Non-pigmented ciliary epithelial cell (primary cell): ENCODE measurements at places on chromosomes 3 and 15.

- no peak for DNase-seq
Measured at GRCh38 chr3:174822320-174822719, 36.8 kb upstream of the NAALADL2 start.

- DNase-seq, result peak; percentile 30
Measured at GRCh38 chr3:139329364-139329850, 14.4 kb upstream of the MRPS22 start.

DNA sequence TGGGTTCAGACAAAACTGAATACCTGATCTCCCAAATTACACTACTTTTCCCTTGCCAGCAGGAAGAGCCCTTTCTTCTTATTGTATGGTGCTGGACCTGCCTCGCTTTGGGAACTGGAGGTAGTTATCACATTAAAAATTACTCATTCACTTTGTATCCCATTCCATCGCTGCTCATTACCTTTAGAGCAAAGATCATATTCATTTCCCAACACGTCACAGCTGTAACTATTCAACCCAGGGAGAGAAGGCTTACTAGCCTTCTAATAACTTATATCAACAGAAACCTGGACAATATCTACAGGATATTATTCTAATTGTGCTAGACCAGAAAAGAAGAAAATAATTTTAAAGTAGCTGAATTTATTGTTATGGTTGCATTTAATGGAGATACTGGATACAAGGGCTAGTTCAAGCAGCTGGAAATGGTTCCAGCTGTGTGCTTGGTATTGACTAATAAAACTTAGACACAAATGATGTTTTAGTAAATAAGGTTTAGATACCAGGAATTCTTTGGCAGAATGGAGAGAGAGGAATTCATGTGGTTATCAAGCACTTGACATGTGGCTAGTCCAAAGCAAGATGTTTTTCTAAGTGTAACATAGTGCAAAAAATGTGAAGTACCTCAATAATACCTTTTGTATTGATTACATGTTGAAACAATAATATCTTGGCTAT, 656.3 kb downstream of the ROBO1 start:
- peak; percentile 45 for DNase-seq

DNA sequence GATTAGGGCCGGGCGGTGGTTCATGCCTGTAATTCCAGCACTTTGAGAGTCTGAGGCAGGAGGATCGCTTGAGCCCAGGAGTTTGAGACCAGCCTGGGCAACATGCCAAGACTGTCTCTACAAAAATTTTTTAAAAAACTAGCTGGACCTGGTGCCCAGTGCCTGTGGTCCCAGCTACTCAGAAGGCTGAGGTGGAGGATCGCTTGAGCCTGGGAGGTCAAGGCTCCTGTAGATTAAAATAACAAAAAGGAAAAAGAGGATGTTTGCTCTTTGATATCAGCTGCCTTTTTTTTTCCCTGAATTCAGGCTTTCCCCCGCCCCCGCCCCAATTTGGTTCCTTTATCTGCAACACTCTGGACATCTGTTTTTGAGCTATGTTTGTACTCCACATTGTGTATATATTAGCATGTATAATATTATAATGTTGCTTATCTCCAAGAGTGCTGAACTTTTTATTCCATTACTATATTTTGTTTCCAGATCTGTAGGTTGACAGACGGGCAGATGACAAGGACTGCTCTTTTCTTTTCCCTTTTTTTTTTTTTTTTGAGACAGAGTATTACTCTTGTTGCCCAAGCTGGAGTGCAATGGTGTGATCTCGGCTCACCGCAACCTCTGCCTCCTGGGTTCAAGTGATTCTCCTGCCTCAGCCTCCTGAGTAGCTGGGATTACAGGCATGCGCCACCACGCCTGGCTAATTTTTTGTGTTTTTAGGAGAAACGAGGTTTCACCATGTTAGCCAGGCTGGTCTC, 4.6 kb downstream of the SNAP23 start:
- no peak for DNase-seq

DNA sequence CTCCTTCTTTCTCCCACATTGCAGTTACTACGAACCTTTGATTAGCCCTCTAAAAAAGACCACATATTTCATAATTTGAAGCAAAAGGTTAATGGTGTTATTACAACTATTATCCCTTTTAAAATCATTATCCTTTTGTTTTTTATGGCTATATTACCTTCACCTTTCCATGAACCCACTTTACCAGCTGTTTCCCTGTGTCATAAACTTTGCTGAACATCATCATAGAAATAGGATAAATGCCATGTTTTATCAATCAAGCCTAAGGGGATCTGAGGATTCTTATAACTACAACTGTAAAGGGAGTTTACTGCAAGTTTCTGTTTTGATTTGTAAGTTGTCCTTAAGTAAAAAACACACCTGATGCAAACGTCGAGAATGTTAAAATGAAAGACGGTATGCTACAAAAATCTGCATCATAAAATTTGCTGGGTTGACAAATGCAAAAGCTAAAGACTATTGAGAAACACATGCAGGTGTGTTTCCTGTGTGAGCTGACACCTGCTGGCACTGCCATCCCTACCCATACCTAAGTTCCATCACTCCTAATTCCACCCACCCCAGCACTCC, 39.1 kb upstream of the ARRDC4 start:
- DNase-seq, result no peak

DNA sequence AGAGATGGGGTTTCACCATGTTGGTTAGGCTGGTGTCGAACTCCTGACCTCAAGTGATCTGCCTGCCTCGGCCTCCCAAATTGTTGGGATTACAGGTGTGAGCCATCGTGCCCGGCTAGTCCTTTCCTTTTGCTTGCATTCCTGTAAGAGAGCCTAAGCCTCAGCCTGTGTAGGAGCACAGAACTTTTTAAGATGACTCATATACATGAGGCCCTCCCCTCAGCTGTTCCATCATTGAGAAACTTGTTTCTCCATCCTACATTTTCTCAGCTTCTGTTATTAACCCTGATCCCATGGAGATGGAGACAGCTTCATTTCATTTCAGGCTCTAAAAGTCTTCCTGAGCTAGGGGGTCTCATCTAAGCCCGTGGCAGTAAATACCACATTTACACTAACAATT, 123.3 kb downstream of the PLOD2 start:
- DNase-seq, result no peak

DNA sequence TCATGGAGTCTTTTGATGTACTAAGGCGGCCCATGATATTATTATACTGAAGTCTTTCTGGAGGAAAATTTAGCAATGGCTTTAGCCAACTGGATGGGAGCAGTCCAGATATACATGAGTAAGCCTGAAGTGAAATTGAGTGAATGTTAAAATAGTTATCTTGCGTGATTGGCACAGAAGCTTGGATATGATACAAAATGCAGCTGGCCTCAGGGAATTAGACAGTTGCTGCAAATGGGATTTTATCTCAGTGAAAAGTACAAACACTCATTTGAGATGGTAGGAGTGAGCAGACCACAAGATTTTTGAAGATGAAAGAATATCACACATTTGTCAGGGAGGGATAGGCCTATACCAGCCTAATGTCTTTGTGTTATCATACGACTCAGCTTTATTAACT, 8.9 kb downstream of the LMOD3 start:
- DNase-seq, result no peak

DNA sequence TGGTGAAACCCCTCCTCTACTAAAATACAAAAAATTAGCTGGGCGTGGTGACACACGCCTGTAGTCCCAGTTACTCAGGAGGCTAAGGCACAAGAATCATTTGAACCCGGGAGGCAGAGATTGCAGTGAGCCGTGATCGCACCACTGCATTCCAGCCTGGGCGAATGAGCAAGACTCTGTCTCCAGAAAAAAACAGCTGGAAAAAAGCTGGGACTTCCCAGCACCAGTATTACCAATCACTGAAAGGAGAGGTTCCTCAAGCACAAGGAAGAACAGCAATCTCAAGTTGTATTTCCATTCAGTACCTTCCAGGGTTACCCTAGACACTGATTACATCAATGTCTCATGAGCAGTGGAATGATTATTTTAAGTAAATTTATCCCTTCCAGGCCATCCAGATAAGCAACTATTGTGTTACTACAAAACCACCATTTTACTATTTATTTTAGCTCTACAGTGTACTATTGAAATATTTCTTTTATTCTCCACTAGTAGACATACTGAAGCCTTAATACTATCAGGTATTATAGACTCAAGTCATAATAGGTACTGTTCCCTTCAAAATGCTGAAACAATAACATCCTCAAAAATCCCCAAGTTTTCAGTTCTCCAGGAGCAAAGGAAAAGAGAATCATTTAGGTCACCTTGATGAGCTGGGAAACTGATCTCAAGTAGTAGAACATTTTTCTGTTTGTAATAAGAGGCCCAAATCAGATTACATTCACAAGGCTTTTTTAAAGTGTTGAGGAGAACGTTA, 54.8 kb upstream of the VGLL4 start:
- DNase-seq, result no peak

- no peak for DNase-seq
Measured at GRCh38 chr3:134796281-134797056, 1.4 kb downstream of the EPHB1 start.

DNA sequence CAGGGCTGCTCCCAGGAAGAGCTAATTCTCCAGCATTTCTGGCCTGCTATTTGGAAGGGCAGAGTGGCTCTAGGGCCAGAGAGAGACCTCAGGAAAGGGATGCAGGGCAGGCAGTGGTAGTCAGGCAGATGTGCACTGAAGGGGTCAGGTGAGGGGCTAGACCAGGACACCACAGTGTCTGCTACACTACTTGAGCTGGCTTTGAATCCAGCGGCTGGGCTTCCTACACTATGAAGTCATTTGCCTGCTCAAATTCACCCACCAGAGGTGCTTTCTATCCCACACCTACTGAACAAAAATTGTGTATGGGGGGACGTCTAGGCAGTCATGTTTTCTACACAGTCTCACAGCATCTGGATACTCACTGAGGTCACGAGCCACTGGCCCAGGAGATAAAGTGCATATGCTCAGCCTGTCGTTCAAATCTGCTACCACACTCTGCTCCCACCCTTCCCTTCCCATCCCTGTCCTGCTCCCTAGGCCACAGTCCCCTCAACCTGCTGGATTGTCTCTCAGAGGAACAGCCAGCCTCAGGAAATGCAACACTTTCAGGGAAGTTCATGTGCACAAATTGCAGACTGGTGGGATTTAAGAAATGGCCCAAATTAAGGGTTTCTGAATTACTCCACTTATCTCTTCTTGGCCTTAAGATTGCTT, 49.9 kb upstream of the SLC6A11 start:
- no peak for DNase-seq

DNA sequence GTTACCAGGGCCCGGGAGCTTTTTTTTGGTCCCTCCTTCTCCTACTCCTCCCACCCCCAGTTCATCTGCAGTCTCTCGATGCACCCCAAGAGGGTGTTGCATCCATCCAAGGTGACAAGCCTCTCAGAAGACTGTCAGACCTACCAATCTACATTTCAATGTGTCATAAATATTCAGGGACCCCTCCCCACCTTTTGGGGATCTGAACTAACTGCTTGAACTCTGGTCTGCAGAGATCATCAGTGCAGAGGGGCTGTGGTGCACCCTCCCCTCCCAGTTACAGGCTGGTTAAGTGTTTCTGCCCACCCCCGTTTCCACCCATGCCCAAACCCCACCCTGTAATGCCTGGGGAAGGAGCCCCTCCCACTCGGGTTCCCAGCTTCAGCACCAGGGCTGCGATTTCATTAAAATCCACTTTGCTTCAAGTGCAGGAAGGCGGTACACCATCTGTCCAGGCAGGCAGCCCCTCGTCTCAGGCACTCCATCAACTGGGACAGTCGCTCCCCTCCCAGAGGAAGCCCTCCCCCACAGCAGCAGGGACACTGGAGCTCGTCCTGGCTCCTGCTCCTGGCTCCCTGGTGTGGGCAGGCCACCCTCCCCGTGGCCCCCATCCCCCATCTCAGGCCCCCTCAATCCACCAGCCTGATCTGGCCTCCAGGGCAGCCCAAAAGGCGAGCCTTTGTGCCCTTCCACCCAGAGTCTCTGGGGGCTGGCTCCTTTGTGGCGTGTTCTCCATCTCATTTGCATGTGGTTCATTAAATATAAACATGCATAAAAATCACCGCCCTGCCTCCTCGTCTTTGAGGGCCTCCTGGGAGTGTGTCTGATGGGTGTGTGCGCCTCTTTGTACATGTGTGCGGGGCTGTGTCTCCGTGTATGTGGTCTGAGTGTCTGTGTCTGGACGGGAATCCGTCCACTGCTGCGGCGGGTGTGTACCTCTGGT, 32.3 kb downstream of the RNU5B-1 start:
- DNase-seq, result no peak

DNA sequence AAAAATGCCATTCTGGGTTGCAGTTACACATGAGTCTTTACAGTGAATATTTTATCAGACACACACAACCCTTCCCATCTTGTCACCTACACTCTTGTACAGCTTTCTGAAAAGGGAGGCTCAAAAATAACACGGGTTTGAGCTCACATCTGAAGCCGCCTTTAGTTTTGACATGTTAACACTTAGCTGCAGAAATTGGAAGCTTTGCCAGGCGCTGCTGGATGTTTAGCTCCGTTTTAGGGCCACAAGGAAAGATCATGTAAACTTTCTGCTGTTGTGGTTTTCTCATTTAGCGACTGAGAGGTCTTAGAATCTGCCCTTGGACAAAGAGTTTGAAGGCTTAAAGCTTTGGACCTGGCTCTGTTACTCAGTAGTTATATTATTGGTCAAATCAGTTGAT, 120.1 kb downstream of the OXNAD1 start:
- no peak for DNase-seq

DNA sequence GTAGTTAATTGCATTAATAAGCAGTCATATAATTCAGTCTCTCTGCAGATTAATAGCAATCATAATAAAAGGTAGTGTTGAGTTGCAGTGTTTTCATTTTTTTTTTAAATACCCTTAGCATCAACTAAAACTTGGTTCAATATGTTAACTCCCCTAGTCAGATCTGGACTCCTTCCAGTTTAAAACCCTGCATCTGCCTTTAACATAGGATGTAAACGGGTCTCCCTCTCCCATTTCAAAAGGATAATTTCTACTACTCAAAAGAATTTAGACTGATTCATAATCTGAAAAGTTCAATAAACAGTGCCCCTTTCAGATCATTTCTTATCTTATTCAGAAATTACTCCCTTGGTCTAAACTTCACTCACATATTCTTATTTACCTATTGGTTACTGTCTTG, 11.4 kb downstream of the CPOX start:
- DNase-seq, result no peak

- DNase-seq, result no peak
Measured at GRCh38 chr3:60657972-60658371, 593.3 kb downstream of the FHIT start.

DNA sequence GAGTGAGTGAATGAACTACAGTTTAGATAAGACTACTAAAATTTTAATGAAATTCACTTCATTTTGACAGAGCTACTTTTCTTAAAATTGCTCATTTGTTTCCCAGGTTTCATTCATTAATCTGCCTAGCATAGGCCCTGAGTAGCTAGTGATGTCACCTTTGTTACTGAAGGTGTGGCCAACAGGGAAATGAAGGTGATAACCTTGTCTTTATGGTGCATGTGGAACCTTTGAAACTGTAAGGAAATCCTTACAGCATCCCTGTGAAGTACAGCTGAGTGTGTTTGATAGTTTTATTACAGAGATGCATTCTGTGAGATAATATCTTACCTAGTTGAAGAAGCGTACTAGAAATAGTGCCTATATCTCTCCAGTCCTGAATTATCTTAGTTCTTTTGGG, 112.9 kb downstream of the AKAP13 start:
- no peak for DNase-seq
